Left lung (tissue), 14 donors: ENCODE measurements at places on chromosomes 2 and 18. TPM values are rescaled to one million over a fixed set of nuclear protein-coding genes. Genes with fewer than 3 reads are reported as not detected.

CDC42EP3 gene
- 53.8 TPM for total RNA-seq

DNA sequence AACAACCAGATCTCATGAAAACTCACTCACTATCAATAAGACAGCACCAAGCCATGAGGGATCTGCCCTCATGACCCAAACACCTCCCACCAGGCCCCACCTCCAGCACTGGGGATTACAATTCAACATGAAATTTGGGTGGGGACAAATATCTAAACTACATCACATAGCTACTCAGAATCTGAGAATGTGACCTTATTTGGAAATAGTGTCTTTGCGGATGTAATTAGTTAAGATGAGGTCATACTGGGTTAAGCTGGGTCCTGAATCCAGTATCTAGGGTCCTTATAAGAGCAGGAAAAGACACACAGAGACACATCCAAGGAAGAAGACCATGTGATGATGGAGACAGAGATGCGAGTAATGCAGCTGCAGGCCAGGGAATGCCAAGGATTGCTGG is 27.5 kb upstream of the REEP1 start:
- H3K36me3 ChIP-seq = no peaks in the 10 kb centered on the region
- no peak overlapping the region for H3K27ac ChIP-seq
- no peak overlapping the region for H3K4me3 ChIP-seq

GRCh38 chr2:84515788-84516187 is 510 bp upstream of the DNAH6 start:
- H3K4me3 ChIP-seq = peak overlapping the region; percentile 31
- no peak for DNase-seq
- peaks cover 3% of the 10 kb centered on the region for H3K4me1 ChIP-seq
- no peaks in the 10 kb centered on the region for H3K27me3 ChIP-seq

DNA sequence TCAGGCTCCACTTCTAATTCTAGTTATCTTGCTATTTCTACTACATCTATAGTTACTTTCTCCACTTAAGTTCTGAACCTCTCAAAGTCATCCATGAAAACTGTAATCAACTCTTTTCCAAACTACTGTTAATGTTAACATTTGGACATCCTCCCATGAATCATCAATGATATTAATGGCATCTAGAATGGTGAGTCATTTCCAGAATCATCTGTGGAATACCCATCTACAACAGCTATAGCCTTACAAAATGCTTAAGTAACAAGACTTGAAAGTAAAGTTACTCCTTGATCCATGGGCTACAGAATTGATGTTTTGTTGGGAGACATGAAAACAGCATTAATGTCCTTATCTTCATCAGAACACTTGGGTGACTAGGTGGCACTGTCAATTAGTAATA is 35.4 kb downstream of the BARD1 start:
- H3K36me3 ChIP-seq = peaks cover 18% of the 10 kb centered on the region
- no peak overlapping the region for H3K4me3 ChIP-seq
- H3K27ac ChIP-seq = no peak overlapping the region
- H3K4me1 ChIP-seq = no peaks in the 10 kb centered on the region
- no peak for DNase-seq

GRCh38 chr2:1157107-1157506 is 206.5 kb downstream of the SNTG2 start:
- no peak for DNase-seq
- no peaks in the 10 kb centered on the region for H3K4me1 ChIP-seq
- H3K27me3 ChIP-seq = no peaks in the 10 kb centered on the region
- no peak overlapping the region for H3K4me3 ChIP-seq
- H3K27ac ChIP-seq = no peak overlapping the region
- H3K36me3 ChIP-seq = no peaks in the 10 kb centered on the region

GRCh38 chr18:7926526-7926925 is 359.4 kb downstream of the PTPRM start:
- no peak overlapping the region for H3K4me3 ChIP-seq
- H3K36me3 ChIP-seq = no peaks in the 10 kb centered on the region
- DNase-seq = no peak
- H3K27me3 ChIP-seq = no peaks in the 10 kb centered on the region
- peaks cover 12% of the 10 kb centered on the region for H3K4me1 ChIP-seq

- H3K36me3 ChIP-seq = no peaks in the 10 kb centered on the region
- H3K27me3 ChIP-seq = no peaks in the 10 kb centered on the region
These were observed 27.1 kb downstream of the COL5A2 start for GRCh38 chr2:189152483-189152882.

DNA sequence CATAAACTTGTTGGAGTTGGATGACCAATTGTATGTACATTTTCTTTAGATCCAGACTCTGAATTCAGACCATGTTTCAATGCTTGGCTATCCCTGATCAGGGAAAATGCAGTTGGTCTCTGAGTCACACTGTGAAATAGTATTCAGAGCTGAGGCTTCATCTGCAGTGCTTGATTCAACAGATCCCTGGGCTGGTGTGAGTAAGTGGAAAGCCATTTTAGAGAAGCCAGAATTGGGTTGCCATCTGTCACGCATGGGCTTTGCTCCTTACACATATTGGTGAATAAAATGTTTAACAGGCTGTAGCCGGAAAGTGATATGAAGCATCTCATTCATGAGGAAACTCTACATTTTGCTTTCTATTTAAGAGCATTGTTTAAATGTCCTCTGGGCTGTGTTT is 50.0 kb upstream of the ACYP2 start:
- H3K4me1 ChIP-seq = no peaks in the 10 kb centered on the region
- H3K27ac ChIP-seq = no peak overlapping the region
- no peaks in the 10 kb centered on the region for H3K27me3 ChIP-seq
- no peaks in the 10 kb centered on the region for H3K36me3 ChIP-seq
- no peak for DNase-seq
- no peak overlapping the region for H3K4me3 ChIP-seq

- no peak overlapping the region for H3K27ac ChIP-seq
- no peaks in the 10 kb centered on the region for H3K36me3 ChIP-seq
- no peak for DNase-seq
- H3K4me3 ChIP-seq = no peak overlapping the region
- H3K27me3 ChIP-seq = no peaks in the 10 kb centered on the region
- no peaks in the 10 kb centered on the region for H3K4me1 ChIP-seq
These were observed 267.6 kb downstream of the CD226 start for GRCh38 chr18:69680123-69680522.

- no peaks in the 10 kb centered on the region for H3K27me3 ChIP-seq
- DNase-seq = no peak
- H3K36me3 ChIP-seq = no peaks in the 10 kb centered on the region
- H3K27ac ChIP-seq = no peak overlapping the region
These were observed 20.0 kb downstream of the NAB1 start for GRCh38 chr2:190668892-190669291.

DNA sequence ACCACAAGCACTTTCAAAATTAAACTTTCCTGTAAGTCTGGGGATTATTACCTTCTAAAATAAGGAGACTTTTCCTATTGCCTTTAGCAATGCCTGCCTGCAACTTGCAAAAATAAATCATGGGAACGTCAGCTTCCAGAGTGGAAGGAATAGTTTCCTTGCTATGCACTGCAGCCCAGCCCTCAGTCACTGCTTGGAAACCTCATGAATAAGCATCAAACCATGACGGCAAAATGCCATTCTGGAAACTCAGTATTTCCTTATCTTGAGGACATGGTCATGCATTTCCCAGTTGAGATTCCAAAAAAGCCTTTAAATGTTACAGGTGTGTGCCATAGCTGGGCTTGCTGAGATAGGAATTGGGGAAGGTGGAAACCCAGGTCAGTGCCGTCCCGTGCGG is 84.2 kb upstream of the OTOS start:
- no peak overlapping the region for H3K27ac ChIP-seq
- no peaks in the 10 kb centered on the region for H3K27me3 ChIP-seq
- DNase-seq = no peak
- H3K36me3 ChIP-seq = no peaks in the 10 kb centered on the region
- H3K4me1 ChIP-seq = no peaks in the 10 kb centered on the region

TCF23 gene
- 0.08 TPM for total RNA-seq

ITGA6 gene
- 67.5 TPM for total RNA-seq

GPR17 gene
- 0.26 TPM for total RNA-seq

- H3K4me1 ChIP-seq = peaks cover 13% of the 10 kb centered on the region
- H3K27me3 ChIP-seq = no peaks in the 10 kb centered on the region
- DNase-seq = no peak
- no peak overlapping the region for H3K4me3 ChIP-seq
These were observed 88.2 kb downstream of the TMEM131 start for GRCh38 chr2:97907369-97908100.

KLHL14 gene
- 0.45 TPM for total RNA-seq

DNA sequence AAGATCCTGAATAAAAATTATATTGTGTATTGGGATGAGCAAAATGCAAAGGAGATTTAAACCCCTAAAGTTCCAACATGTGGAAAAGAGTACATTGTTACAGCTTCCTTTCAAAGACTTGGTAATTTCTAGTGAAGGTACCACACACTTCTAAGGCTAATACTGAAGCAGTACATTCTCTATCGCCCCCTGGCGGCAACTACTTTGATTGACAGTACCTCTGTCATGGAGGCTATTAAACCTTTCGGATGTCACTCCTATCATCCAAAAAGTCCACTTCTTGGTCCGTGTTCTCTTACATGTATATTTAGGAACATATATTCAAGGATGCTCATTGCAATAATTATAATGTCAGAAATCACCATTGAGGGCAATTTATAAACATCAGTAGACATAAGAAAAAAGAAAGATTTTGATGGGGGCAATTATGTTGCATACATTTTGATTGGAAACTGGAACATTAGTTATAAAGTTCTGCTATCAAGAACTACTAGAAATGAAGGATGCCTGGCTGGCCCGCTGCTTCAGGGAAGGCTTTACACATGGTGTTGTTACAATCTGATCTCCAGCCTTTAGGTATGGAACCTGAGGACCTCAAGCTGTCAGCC is 601.6 kb downstream of the CPS1 start:
- H3K4me1 ChIP-seq = no peaks in the 10 kb centered on the region
- no peaks in the 10 kb centered on the region for H3K36me3 ChIP-seq
- peak; percentile 25 for DNase-seq
- H3K4me3 ChIP-seq = no peak overlapping the region

DNA sequence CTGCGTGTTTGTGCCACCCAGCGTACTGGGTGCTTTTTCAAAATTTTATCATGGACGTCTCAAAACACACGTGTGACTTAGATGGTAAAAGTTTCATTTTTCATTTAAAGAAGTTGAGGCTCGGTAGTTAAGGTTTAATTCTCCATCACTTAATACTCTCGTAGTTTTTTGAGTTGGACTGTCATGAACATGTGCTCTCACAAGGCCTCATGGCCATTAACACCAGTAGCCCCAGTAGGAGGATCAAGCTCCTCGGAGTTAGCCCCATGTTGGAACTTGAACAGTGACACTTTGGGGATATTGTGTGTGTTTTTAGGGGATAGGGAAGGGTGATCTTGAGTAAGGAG is 15.3 kb downstream of the NMUR1 start:
- peak overlapping the region; percentile 89 for H3K27ac ChIP-seq
- no peaks in the 10 kb centered on the region for H3K27me3 ChIP-seq

DNA sequence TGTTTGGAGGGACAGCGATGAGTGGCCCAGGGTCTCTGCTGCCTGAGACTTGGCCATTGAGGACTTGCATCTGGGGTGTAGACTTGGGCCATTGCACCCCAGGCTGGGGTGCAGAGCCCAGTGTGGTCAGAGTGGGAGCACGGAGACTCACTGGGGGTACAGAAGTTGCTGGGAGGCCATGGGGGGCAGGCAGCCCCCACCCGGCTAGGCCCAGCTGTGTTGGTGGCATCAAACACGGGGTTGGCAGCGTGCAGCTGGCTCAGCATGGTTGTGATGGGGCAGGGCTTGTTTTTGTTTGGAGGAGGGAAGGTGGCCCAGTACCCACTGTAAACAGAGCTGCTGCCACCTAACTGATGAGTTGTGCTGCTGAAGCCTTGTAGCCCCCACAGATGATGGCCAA is 42.1 kb downstream of the GLI2 start:
- no peaks in the 10 kb centered on the region for H3K27me3 ChIP-seq
- H3K27ac ChIP-seq = no peak overlapping the region
- no peaks in the 10 kb centered on the region for H3K36me3 ChIP-seq
- H3K4me1 ChIP-seq = no peaks in the 10 kb centered on the region
